Stimulated activated CD8-positive, alpha-beta memory T cell treated with anti-CD3 and anti-CD28 coated beads, Interleukin-4, amount 100 ng/mL, for 1 hour (primary cell): ENCODE measurements at places on chromosomes 5 and 9.
A peak's percentile ranks its signal among the peaks of the same experiment; 100 is the strongest.

DNA sequence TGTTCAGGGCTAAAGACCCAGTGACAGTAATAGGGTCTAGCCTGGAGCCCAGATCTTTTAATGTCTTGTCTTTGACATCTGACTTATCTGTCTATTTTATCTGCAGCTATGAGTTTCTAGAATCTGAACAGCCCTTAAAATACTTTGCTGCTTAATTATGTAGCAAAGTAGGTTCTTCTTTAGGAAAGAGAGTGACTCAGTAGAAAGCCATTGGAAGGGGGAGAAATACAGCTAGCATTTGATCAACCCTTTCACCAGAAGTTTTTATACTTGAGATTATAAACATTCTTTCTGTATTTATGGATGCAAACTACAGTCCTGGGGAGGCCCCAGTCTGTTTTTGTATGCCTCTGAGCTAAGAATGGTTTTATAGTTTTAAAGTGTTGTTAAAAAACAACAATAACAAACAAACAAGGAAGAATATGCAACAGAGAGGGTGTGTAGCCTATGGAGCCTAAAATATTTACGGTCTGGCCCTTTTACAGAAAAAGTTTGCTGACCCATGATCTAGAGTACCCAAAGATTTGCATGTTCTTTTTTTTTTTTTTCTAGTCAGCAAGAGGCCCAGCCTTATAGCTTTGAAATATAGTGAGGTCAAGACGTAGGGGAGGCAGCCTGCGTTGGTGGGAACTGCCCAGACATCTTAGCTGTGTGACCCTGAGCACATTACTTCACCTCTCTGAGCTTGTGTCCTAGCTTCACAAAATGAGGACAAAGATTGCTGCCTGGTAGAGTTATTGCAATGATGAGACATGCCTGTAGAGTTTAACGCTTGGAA is 9.7 kb downstream of the GSN start:
- no peak for DNase-seq

GRCh38 chr9:19876569-19877316 is 87.9 kb upstream of the SLC24A2 start:
- no peak for DNase-seq

GRCh38 chr5:932151-932627 is 39.5 kb downstream of the TRIP13 start:
- DNase-seq, result no peak

DNA sequence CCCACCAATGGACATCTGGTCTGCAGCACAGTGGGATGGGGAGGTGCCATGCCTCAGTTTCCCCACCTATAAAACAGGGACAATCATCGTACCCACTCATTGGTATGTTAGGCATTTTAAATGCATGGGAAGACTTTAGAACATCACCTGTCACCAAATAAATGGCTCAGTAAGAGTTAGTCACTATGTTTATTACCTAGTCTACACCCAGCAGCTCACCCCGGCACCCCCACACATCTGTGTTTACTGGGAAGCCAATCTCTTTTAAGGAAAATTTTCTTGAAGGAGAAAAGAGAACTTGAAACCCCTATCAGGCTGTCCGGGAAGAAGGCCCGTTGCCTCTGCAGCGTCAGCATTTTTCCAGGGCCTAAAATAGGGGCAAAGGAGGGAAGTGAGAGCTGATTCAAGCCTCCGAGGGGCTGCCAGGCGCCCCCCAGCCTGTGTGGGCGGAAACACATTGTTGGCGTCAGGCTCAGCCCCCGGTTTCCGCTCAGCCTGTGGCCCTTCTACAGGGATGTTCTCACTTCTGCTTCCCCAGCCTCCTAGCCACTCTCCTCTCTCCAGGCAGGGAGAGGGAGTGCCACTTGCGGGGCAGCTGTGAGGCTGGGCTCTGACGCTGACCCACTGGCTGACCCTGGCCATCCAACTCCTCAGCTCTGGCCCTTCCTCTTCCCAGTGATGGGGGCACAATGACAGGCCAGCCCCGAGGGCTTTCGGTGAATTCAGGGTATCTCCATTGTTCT is 4.6 kb downstream of the CSF1R start:
- DNase-seq, result no peak

- DNase-seq, result no peak
Observed at GRCh38 chr9:618478-618877, 223.0 kb upstream of the DMRT1 start.

- DNase-seq, result no peak
Observed at GRCh38 chr5:180117000-180117725, 45.6 kb upstream of the RNF130 start.

DNA sequence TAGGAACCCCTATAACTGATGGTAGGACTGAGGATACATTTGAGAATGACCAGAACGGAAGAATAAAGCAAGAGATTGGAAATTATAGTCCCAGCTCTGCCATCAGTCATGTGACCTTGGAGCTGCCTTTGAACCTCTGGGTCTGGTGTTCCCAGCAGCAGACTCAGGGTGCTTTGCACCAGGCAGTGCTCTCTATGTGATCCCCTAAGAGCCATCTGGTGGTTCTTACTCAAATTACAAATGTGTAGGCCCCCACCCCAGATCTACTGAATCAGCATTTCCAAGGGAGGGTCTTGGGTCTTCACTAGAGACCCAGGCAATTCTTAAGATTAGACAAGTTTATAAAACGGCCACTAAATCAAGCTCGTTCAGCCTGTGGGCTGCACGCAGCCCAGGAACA is 40.2 kb upstream of the PRDM12 start:
- no peak for DNase-seq

- peak; percentile 10 for DNase-seq
Observed at GRCh38 chr5:50667023-50667652, 701 bp downstream of the PARP8 start.

GRCh38 chr5:72160959-72161358 is 53.7 kb downstream of the MAP1B start:
- DNase-seq, result no peak

DNA sequence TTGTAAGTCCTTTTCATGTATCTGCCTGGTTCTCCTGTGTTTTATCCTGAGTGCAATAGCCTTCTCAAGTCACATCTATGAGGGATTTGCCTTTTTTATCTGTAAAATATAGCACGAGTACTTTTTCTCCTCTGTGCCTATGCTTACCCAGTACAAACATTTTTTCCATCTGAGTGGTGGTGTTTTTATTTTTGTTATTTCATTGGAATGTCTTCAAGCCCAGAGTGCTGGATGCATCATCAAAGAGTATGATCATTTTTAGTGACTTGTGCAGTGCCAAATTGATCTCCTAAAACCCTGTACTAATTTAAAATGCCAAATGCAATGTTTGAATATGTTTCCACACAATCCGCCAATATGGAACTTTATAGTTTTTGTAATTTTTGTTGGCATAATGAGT is 86.1 kb downstream of the TLE4 start:
- DNase-seq, result no peak

GRCh38 chr9:36401897-36402480 is 1.9 kb upstream of the RNF38 start:
- DNase-seq, result no peak

DNA sequence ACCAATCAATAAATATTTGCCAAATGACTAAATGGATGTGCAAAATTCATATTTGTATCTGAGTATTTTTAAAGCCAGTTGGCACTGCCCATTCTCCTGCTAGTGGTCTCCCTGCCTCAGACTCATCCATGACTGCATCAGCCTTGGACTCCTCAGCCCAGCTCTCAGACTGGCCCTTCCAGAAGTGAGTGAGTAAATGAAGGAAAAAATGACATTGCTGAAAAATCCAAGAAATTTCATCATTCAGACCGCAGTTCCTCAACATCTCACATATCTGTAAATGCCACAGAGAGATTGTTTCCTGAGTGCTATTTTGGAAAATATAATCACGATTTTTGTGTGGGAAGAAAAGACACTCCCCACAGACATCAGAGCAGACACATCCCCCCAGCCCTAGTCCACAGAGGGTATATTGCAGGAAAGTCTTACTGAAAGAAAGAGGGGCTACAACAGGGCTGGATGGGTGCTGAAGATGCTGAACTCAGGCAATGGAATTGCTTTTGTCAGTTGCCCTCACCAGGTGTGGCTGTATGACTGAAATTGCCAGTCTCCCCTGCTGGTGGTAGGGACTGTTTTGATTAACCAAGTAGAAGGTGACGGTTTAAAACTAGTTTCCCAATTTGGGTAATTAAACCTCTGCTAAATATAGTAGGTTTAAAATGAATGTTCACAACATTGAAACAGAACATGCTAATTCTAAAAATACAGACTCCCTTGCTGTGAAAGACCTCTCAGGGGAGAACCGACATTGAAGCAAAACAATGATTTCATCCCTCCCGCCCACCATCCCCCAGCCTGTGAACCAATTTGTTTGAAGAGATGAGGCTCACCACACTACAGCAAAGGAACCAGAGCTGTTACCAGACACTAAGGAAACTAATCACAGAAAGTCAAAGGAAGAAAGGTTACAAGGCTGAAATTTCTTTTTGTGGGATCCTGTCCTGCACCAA is 158.8 kb downstream of the DEPDC1B start:
- no peak for DNase-seq

GRCh38 chr5:136750224-136750862 is 385.0 kb upstream of the TRPC7 start:
- DNase-seq, result no peak

DNA sequence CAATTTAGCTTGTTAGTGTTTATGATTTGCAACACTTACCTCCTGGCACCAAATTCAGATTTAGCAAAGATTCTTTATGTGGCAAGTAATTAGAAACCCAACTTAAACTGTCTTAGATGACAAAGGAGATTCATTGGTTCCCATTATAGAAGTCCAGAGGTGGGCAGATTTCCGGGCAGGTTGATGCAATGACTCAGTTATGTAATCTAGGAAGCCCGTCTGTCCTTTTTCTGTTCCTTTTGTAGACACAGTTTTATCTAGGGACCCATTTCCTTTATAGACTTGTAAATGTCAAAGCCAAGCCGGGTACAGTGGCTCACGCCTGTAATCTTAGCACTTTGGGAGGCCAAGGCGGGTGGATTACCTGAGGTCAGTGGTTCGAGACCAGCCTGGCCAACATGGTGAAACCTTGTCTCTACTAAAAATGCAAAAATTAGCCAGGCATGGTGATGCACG is 20.3 kb upstream of the ANKRD33B start:
- DNase-seq, result no peak

DNA sequence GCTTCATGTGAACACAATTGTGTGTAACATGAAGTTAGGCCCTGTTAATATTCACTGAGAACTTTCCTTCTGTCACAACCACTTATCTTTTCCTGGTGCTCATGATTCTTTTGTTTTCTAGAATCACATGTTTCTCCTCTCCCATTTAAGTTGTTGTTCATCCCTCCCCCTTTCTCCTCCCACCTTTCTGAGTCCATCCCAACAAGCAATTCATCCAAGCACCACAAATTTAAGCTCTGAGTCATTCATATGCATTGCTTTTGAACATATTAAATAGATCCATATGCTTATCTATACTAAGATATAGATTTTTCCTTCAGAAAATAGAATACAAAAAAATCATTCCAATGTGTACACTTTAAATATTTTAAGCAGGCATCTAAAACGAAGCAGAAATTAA is 75.2 kb upstream of the NFIB start:
- DNase-seq, result no peak

DNA sequence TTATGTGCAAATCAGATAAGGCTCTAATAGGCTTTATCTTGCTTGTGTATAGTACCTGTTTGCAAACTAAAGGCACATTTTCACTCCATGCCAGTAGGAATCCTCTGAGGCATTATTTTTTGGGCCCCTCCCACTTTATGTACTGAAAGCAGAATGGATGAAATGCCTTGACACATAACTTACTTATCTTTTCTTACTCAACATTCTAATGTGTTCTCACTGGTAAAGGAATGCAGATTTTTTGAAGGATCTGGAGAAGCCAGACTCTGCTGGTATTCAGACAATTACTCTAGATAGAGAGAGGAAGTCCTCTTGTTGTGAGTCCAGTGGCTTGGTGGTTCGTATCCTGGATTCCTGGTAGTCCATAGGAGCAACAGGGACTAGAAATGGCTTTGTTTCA is 336.7 kb downstream of the CCDC171 start:
- DNase-seq, result no peak

GRCh38 chr5:133627180-133627579 is 14.8 kb upstream of the FSTL4 start:
- DNase-seq, result no peak

- DNase-seq, result no peak
Observed at GRCh38 chr9:128370367-128370751, 815 bp upstream of the URM1 start.

DNA sequence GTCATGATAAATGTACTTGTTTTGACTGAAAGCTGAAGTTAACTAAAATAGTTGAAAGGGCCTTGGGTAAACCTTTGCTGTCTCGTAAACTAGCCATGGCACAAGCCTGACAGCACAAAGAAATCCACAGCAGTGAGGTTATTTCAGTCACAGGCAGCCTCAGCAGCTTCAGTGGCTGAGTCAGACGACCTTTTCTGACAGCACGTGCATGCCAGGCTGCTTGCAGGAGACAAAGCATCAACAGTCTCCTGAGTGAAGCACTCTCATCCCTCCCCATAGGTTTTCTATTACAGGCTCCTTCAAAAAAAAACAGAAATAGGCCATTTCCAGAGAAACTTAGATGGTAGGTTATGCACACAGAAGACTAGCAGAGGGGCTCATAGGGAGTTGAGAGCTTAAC is 34.6 kb downstream of the OXCT1 start:
- DNase-seq, result no peak

GRCh38 chr5:1952021-1952420 is 69.3 kb upstream of the IRX4 start:
- DNase-seq, result no peak

DNA sequence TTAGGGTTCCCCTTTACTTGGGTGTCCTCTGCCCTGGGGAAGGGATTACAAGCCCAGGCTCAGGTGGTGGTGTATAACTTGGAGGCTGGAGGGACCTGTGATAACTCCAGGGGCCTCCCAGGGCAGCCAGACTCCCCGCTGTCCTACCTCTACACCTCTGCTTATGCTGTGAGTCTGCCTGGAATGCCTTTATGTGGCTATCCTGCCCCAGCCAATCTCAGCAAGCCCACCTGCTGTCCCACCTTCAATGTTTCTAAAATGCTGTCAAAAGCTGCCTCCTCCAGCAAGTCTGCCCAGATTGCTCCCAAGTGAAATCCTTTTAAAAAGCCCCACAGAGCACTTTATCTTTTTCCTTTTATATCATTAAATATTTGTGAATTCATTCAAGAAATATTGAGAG is 39.3 kb downstream of the DAB2IP start:
- DNase-seq, result no peak

- no peak for DNase-seq
Observed at GRCh38 chr9:91534374-91534773, 110.7 kb upstream of the NFIL3 start.

DNA sequence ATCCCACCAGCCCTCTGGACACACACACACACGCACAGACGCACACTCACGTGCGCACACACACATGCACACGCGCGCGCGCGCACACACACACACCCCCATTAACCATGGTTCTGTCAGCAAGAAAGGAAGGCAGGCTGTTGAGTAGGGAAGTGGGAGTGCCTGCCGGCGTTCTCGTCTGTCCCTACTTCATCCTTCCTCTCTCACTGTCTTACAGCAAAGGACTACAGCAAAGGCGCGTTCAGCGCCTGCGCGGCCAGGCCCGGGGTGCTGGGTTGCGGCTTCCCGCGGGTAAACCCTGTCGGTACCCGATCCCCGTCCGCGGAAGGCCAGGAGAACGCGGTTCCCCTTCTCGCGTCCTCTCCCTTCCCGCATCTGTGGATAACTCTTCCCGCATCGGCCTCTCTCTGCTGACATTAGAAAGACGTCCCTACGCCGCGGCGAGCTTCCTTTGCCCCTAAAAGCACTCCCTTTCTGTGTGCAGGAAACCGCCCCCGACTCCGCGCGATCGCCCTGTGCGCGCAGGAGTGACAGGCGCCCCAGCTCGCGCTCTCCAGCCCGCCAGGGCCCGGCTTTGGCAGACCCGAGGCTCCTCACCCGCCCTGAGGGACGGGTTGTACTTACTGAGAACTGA is 219.2 kb downstream of the AGTPBP1 start:
- no peak for DNase-seq
